Right lung (tissue), 10 donors: ENCODE measurements at places on chromosomes 4 and X. TPM values are rescaled to one million over a fixed set of nuclear protein-coding genes. Genes with fewer than 3 reads are reported as not detected.

The PCDH18 gene
- polyA plus RNA-seq = 63.5 TPM

The PPEF2 gene
- 0.25 TPM for polyA plus RNA-seq

The STBD1 gene
- 2.0 TPM for polyA plus RNA-seq

The MAGEA2B gene
- not detected for polyA plus RNA-seq

The AREG gene
- 0.95 TPM for polyA plus RNA-seq

The CWH43 gene
- polyA plus RNA-seq = not detected

The KCNIP4 gene
- polyA plus RNA-seq = 4.9 TPM

The COL25A1 gene
- polyA plus RNA-seq = 1.3 TPM

DNA sequence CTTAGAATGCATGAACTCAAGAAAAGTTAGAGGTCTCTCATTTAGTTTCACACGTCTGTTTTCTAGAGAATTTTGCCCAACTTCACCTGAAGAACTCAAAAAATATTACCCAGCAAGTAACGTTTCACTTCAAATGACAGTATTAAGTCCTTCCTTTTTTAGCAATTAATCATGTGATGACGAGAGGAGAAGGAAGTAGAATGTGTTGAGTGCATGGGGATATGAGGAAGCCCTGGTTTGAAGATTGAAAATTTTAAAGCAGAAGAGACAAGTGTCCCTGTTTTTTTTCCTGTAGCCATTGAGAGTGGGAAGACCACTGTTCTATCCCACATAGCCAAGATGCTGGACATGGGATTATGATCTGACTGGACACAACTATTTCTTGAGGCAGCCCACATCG lies 406.3 kb upstream of the CPEB2 start:
- no peak for DNase-seq

DNA sequence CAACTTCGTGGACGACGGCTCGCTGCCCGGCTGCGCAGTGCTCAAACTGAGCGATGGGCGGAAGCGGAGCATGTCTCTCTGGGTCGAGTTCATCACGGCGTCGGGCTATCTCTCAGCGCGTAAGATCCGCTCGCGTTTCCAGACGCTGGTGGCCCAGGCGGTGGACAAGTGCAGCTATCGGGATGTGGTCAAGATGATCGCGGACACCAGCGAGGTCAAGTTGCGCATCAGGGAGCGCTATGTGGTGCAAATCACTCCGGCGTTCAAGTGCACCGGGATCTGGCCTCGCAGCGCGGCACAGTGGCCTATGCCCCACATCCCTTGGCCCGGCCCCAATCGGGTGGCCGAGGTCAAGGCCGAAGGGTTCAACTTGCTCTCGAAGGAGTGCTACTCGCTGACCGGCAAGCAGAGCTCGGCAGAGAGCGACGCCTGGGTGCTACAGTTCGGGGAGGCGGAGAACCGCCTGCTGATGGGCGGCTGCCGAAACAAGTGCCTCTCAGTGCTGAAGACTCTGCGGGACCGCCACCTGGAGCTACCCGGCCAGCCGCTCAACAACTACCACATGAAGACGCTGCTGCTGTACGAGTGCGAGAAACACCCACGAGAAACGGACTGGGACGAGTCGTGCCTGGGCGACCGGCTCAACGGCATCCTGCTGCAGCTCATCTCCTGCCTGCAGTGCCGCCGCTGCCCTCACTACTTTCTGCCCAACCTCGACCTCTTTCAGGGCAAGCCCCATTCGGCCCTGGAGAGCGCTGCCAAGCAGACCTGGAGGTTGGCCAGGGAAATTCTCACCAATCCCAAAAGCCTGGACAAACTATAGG lies 1.5 kb downstream of the MAB21L2 start:
- DNase-seq = peak; percentile 37

DNA sequence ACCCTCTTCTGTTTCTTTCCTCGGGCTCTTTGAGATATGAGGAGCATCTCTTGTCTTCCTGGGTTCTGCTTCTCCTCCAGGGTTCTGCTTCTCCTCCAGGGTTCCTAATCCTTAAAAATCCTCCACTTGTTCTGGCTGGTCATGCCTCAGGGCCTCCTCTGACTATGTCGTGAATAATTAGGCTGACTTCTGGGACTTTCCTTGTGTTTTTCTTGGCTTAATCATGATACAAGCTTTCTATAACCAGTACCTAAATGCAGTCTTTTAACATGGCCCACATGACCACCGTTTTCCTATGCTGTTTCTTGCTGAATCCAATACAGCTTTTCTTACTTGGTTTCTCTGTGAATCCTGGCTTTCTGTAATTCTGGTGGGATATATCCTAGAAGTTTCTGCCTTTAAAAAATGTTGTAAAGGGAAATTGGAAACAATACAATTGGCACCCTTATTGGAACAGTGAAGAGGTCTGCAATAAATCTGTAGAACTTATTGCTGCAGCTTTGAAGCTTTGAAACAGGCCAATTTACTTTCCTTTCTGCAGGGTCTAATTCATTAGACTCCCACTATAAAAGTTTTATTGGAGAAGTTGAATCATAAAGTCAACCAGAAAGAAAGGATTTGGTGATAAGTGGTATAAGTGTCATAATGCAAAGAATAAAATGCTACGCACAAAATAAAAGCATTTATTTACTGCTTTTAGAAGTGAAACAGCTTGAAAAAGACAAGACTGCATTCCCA lies 213.1 kb downstream of the UGT8 start:
- peak; percentile 28 for DNase-seq

DNA sequence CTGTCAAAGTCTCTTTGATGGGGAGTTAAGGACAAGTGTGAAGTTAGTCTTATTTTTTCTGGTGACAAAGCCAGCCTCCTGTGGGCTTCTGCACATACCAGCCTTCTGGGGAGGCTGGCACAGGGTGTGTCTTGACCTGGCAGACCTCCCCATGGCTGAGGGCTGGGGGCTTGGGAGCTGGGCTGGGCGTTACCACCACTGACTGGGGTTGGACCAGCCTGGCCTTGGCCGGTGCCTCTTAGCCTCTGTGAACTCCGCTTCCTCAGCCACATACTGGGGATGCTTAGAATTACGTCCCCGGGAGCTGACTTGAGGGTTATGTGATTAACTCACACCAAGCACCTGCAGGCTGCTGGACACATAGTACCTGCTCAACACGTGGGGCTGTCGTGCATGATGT lies 14.0 kb downstream of the SH3TC1 start:
- no peak for DNase-seq

GRCh38 chr4:38532908-38533499 lies 131.0 kb upstream of the KLF3 start:
- DNase-seq = no peak

GRCh38 chr4:87574996-87575395 lies 33.3 kb upstream of the DSPP start:
- DNase-seq = no peak

- no peak for DNase-seq
These were observed 213.3 kb upstream of the INTU start for GRCh38 chr4:127419431-127419830.

DNA sequence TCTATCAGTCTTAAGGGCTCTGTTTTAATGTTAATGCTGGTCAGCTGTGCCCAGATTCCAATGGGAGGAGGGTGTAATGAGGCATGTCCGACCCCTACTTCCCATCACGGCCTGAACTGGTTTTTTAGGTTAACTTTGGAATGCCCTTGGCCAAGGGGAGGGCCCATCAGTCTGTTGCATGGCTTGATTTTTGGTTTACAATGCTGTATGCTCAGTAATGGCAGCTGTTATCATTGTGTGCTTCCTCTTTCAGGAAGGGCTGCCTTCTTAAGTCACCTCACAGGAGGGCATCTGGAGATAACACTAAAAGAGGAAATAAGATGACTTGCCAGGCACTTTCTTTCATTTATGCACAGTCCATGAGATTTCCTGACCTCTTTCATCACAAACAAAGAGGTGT lies 36.3 kb downstream of the ATXN3L start:
- no peak for DNase-seq

DNA sequence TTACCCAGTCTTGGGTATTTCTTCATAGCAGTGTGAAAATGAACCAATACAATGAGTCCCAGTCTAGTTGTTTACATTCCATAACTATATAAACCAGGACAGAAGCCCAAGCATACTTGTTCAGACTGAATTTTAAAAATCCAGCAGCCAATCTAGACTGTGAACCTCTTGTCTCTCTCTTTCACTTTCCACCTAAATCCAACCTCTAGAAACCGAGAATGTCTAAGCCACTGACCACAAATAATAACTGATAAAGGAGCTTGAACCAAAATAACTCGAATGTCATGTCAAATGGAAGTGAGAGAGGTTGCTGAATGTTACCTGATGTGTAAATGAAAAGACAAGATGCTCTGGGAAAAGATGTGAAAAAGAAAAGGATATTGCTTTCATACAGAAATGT lies 544.7 kb downstream of the NLGN4X start:
- DNase-seq = no peak

DNA sequence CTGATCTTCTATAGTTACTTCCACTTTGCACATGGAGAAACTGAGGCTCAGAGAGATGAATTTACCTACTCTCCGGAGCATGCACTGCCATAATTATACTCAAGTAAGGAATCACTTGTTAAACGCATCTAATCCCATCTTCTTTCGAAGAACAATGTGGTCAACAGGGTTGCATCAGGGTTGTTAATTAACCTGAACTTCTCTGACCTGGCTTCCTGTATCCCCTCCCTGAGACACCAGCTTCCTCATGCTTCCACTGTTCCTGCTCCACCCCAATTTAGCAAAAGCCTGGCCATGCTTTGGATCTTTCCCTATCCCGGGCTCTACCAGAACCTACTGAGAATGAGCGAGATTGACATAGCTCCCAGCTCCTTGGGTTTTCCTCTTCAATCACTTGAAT lies 136.7 kb downstream of the SMIM20 start:
- DNase-seq = no peak

DNA sequence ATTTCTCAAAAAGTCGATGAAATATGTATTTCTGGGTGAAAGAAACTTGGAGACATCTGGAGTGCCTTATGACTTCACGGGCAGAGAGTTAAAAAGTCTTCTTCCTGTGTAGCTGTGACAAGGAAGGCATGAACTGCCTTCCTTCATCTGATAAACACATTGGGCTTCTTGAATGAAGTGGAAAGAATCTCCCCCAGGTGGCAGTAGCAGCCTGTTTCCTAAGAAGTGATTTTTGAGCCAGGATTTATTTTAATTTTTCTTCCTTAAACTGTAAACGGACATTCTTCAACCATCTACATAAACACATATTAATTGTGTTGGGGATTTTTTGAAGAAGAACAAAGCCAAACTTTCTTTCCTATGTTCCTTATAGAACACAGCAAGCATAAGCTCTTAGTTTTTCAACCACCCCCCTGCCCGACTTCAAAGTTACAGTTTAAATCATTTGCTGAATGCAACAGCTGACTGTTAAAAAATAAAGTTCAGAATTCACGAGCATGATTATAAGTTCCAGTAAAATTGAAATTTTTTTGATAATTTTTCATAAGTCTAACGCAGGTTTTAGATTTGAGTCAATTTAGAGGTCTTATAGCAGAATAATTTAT lies 980 bp upstream of the GIMD1 start:
- DNase-seq = peak; percentile 41

DNA sequence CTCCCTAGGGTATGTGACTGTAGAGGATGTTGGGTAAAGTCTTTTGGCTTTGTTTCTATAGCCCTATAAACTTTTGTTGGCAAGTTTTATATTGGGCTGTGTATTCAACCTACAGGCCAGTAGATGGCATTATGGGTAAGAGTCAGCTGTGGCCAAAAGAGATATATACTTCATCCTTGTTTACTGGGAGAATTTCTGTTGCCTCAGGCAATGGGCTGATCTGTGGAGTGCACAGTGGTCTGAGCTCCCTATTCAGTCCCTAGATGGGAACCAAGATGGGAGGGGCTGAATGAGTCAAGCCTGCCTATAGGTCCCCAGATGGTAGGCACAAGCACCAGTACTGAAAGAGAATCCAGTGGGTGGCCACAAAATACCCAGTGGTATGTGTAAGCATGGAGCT lies 580.6 kb downstream of the EPHA5 start:
- no peak for DNase-seq

DNA sequence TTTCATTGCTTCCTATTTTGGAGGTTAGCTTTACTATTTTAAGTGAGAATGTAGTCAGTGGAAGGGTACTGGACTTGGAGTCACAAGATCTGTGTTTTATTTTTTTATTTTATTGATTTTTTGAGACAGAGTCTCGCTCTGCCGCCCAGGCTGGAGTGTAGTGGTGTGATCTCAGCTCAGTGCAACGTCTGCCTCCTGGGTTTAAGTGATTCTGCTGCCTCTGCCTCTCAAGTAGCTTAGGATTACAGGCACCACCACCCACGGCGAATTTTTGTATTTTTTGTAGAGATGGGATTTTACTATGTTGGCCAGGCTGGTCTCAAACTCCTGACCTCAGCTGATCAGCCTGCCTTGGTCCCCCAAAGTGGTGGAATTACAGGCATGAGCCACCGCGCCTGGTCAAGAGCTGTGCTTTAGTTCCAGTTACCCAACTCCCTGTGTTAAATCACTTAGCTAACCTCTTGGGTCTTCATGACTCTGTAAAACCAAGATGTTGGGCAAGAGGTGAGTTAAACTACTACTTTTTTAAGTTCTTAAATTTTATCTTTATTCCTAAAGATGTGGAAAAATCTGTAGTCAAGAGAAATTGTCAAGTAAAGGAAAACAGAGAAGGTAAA lies 11.2 kb downstream of the USP9X start:
- DNase-seq = no peak

DNA sequence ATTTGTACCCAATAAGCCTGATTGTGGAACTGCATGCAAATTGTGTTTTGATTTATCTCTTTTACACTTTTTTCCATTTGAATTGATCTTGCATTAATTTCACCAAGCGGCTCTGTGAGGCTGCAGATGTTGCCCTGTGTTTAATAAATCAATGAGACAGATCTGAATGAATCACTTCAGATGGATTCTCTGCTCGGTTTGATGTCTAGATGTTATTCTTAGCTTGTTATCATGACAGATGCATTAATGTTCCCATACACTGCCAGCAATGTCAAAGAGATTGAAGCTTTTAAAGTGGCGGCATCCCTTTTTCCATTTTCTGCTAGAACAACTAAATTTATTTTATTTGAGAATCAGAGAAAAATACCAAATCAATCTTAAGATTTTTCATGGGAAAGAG lies 6.3 kb downstream of the DACH2 start:
- DNase-seq = no peak

DNA sequence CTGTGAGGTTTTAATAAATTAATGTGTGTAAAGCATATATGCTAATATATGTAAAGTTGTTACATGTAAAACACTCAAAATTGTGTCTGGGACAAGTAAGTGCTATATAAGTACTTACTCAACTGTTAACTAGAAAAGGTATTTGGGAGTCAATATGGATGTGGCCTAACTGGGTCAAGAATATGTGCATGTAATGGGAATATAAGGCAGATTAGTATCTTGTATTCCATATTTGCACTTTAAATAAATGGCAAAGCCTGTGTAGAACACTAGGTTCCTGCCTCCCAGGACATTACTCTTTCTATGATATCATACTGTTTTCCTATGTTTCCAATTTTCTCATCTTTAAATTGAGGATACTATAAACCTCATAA lies 270.6 kb downstream of the FBXO8 start:
- no peak for DNase-seq

DNA sequence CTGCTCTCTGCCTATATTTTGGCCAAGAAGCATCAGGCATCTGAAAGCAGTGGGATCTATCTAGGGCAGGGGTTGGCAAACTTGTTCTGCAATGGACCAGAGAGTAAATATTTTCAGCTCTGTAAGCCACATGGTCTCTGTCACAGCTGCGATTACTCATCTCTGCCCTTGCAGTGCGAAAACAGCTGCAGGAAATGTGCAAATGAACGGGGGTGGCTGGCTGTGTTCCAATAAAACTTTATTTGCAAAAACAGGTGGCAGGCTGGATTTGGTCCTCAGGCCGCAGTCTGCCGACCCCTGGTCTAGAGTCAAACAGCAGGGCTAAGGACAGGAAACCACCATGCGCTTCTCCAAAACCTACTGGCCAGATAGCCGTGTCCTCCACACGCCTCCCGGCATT lies 48.6 kb downstream of the ACOX3 start:
- DNase-seq = peak; percentile 52
